ENCODE measurements at places on chromosomes 2 and 18.

DNA sequence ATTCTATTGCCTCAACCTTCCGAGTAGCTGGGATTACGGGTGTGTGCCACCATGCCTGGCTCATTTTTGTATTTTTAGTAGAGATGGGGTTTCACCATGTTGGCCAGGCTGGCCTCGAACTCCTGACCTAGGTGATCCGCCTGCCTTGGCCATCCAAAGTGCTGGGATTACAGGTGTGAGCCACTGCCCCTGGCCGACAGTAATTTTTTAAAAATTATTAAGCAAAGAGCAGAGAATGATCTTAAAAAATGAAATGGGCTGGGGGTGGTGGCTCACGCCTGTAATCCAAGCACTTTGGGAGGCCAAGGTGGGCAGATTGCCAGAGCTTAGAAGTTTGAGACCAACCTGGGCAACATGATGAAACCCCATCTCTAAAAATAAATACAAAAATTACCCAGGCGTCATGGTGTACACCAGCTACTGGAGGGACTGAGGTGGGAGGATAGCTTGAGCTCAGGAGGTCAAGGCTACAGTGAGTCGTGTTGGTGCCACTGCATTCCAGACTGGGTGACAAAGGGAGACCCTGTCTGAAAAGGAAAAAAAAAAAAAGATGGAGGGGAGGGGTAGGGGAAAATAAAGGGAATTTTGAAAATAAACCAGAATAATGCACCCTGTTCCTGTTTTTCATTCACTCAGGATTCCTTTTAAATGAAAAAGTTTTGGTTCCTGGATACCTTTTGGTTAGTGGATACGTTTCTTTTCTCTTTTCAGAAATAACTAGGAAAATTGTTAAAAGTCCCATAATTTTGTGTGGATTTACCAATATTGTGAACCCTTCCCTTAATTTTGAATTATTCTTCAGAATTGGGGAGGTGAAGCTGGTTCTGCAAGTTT, 33.9 kb downstream of the MAP4K4 start:
- DNase-seq = no peak

- no peak for DNase-seq
Observed at GRCh38 chr2:212477571-212477970, 61.0 kb downstream of the ERBB4 start.

DNA sequence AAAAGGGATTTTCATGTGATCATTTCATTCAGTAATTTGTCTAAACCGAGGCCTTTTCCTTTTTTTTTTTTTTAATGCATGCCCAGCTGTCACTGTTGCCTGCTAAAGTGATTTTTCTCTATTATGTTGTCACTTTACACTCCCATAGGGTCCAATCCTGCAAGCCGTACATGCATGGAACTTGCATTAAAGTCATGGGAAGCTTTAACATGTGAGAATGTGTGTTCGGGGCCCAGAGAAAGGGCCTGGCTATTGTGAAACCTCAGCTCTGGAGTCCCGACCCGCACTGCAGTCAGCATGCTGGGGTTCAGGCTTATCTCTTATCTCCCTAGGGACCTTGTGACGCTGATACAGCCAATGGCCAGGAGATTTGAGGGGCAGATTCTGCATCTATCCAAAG, 474.6 kb downstream of the SLC4A3 start:
- DNase-seq = no peak

DNA sequence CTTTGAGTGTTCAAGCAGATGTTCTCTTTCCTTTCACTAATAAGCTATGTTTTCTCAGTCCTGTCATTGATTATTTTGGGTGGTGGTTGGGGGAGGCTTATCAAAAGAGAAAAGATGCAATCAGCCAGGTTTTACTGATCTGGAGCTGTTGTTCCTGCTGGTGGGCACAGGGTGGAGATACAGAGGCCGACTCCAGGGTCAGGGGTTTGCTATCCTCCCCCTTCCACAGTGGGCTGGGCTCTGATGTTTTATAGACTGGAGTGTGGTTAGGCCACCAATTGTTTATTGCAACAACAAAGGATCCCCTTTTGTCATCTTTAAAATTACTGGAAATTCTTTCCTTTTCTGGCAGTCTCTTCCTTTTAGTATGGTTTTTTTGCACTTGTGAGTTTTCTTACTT, 120.5 kb downstream of the TANC1 start:
- no peak for DNase-seq

GRCh38 chr2:15920696-15921095, 19.7 kb upstream of the MYCN start:
- peak; percentile 4 for DNase-seq

DNA sequence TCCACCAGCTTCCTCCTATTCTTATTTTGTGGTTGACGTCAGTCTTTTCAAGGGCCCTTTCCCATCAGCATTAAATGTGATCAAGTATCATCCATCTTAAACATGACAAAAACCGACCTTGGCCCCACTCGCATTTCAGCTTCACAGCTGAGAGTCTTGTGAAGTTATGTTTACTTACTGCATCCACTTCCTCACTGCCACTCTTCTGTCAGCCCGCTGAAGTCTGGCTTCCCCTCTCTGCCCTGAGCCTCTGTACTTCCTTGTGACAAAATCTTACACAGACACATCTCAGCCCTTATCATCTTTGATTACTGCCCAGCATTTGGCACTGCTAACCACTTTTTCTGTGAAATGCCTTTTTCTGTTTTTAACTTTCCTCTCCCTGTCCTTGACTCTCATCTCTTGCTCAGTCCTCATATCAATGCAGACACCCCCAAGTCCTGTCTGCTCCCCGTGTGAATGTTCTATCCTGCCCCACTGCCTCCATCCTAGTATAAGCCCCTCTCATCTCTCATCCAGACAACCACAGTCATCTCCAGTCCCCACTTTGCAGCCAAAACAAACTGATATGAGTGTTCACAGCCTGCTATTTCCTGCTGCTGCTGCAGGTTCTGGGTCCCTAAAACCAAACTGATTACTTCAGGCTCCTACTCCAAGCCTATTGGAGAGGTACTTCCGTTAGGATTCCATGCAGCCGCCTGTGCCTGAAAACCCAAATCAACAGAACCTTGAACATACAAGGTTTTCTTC, 31.4 kb downstream of the FOSL2 start:
- DNase-seq = no peak

DNA sequence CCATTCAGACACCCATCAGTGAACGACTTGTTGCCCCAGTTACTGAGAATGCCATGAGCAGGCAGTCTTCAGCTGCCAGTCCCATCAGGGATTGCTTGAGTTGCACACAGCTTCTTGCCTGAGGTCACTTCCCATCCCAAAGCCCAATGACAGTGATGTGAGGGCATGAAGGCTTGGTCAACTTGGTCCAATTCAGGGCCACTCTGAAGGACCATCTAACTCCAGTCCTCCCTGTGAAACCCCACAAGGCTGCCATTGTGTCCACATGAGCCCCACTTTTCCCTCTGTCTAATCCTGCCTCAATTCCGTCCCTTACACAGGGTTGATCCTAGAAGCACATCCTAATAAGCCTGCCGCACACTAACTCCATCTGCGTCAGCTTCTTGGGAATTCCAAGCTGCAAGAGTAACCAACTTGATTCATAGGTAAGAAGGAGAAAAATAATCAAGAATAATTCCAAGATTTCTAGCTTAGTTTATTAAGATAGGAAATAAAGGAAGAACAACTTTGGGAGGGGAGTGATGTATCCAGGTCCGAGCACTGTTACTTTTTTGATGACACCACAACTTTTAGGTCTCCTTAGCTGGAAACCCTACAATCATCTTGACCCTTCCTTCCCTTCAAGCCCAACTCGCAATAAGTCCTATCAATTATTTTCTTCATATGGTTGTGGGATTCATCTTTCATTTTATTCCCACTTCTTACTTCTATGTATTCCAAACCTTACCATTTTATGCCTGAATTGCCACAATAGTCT, 110.9 kb downstream of the LRRC30 start:
- no peak for DNase-seq

- no peak for DNase-seq
Observed at GRCh38 chr2:176132205-176133171, 3.0 kb downstream of the HOXD8 start.

DNA sequence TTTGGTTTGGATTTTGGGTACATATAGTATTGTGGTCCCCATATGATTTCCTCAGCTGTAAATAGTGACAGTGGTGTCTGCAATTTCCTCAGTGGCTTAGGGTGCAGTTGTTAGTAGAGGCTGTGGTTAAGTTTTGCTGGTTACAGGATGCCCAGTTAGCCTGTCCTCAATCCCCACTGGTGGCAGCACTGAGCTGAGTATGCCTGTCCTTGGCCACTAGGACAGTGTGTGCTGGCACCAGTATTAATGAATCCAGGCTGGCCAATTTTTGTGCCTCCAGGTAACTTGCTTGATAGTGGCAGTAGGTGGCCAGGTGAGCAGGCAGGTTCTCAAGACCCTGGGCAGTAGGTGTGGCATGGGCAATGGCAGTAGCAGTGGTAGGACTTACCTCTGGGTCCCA, 973.1 kb downstream of the TMEM182 start:
- DNase-seq = no peak

- no peak for DNase-seq
Observed at GRCh38 chr2:216546241-216546640, 47.6 kb downstream of the RPL37A start.

DNA sequence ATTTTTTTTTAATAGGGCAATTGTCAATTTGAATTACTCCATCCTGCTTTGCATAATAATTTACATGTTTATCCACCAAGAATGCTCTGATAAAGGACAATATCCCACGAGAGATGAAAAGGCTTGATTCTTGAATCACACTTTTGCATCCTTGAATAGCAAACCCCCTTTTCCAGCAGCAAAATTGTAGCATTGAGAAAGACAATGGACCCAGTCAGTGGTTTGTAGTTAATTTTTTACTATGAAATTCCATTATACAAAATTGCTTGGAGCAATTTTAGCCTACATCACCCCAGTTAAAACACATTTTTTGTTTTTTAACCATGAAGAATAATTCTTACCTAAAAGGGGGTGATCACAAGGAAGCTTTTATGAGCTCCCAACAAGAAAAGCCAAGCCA, 255.1 kb downstream of the RND3 start:
- DNase-seq = no peak

DNA sequence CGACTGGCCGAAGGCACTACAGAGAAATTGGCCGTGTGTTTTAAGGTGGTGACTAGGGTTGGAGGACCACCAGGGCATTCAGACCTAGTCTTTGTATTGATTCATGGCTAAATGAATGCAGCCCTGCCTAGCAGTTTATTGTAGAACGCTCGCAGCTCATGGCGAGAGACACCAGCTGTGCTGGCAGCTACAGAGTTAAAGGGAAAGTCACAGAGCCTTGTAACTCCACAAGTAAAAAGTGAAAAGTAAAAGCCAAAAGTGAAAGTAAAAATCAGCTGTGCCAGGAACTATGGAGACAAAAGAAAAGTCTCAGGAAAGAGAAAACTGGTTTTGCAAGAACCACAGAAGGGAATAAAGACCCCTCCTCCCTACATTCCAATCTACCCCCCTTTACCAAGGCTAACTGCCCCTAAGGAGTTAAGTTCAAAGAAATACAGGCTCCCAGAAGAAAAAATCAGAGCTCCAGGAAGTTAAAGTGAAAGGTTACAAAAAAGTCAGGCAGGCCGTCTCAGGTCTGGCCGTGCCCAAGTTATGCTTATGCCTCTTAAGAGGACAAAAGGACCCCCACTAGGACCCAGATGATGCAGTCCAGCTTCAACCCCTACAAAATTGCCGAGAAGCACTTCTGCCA, 46.4 kb upstream of the SELENOI start:
- peak; percentile 60 for DNase-seq

DNA sequence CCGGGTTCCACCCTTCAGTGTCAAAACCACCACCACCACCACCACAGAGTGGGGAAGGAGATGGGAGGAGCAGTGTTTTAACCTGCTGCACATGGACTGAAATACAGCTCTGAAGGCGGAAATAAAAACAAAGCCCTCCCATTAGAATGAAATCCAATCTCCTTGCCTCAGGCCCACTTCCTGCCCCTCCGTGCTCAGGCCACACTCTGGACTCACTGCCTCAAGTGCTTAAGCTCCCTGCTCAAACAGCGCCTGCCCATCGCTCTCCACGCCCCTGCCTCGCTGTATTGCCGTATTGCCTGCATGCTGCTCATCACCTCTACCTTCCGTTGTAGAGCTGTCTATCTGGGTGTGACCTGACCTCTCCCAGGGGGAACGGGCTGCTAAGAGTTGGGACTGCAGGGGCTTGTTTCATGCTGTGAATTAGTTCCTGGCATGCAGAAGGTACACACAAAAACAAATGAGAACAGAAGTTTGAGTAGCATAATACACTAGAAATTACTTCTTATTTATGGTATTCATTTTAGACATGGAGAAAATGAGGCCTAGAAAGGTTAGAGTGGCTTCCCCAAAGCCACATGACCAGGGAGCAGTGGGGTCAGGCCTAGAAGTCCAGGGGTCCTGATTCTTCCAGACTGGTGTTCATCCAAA, 31.6 kb upstream of the NEB start:
- no peak for DNase-seq

DNA sequence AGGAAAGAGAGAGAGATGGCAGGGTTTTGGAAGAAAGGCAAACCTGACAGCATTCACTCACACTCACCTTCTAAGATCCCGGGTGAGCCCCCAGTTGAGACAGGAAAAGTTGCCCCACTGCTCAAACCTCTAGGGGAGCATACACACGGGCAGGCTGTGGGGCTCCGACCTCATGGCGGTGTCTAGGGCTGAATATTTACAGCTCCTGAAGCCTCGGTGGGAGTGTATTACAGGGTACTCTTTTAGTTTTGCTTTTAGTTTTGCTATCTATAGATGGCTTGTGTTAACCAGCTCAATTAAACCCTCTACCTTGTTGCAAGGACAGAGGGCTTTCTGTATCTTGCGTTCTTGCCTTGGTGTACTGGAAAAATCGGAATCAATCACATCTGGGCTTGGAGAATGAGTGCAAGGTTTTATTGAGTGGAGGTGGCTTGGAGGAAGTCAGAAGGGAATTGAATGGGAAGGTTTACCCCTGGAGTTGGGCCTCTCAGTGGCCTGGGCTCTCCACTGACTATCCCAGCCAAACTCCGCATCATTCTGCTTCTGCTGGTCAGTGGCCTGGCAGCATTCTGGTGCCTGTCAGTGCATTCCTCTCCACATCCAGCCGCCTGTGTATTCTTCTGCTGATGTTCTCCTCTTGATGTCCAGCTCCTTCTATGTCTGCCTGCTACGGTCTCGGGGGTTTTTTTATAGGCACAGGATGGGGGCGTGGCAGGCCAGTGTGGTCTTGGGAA, 10.1 kb upstream of the IFIH1 start:
- DNase-seq = no peak

DNA sequence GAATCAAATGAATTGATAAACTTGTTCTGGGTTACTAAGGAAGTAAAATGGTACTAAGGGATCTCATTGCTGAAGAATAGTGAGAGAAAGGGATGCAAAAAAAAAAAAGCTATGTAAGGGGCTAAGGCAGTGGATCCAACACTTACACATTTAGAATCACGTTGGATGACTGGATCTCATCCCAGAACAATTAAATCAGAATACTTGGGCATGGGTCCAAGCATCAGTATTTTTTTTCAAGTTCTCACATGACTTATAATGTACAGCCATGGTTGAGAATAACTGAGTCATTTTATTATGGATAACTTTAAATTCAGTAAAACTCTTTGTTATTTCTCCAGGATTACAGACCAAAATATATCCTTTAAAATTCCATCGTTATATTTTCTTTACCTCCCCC, 8.5 kb downstream of the DSC1 start:
- peak; percentile 60 for DNase-seq

GRCh38 chr2:237391140-237391539, 22.8 kb downstream of the COL6A3 start:
- DNase-seq = no peak
